Activated CD4-positive, alpha-beta T cell treated with anti-CD3 and anti-CD28 coated beads, Interleukin-2, amount 50 U/mL, for 4 hours (primary cell): ENCODE measurements at places on chromosomes 2 and 18.

DNA sequence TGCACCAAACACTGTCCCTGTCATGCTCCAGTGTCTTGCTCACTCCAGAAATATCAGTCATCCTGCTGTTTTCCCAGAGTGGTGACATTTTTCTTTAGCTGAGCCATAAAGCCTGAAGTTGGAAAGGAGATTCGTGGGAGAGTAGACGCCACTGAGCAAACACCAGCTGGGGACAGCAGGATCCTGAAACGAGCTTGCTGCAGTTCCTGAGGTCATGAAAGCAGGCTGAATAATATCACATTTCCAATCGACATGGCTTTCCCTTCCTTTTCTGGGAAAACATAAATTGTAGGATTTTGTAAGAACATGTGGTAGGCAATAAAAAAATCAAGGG lies 276.4 kb downstream of the CDCA7 start:
- DNase-seq, result no peak

GRCh38 chr2:206274434-206275311 lies at the start of gene ZDBF2:
Gene ZDBF2, plus strand, starts transcription at chr2:206274663. Its CDS starts 7,187 bp downstream, at chr2:206281850.
- peak; percentile 37 for DNase-seq

GRCh38 chr2:86661333-86661732 lies 37.7 kb upstream of the RNF103 start:
- DNase-seq, result no peak

GRCh38 chr2:36374585-36374984 lies 19.0 kb downstream of the CRIM1 start:
- DNase-seq, result no peak

- no peak for DNase-seq
Measured at GRCh38 chr2:138486363-138487198, 15.0 kb upstream of the SPOPL start.

DNA sequence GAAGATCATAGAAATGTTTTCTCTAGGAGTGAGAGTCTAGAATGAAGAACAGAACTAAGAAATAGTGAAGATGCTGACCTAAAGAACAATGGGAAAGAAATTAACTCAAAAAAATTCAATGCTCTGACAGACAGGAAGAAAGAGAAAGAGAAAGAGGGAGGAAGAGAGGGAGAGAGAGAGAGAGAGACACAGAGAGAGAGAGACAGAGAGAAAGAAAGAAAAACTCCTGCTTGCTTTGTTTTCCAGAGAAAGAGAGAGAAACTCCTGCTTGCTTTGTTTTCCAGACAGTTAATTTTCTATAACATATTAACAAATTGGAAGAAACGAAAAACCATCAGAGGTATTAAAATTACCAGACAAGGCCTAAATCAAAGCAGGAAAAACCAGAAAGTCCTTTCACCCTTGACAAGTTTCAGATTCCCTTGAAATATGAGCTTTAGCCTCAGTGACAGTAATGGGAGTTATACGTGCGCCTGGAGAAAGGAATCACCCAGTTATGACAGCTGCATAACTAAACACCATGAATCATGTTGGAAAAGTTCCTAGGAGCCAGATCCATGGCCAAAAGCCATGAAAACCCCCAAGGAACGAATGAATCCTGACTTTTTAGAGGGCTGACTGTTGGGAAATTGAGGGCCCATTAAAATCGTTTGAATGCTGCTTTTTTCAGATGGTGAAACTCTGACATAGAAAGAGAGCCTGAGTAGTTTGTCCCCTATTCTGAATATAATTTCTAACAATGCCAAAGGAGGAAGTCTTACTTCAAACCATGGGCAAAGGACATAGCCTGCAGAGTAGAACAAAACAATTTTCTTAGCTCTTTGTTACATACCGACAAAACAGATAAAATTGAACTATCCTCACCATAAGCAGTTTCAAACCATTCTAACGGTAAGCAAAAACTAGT lies 228.6 kb upstream of the CHST9 start:
- DNase-seq, result no peak

DNA sequence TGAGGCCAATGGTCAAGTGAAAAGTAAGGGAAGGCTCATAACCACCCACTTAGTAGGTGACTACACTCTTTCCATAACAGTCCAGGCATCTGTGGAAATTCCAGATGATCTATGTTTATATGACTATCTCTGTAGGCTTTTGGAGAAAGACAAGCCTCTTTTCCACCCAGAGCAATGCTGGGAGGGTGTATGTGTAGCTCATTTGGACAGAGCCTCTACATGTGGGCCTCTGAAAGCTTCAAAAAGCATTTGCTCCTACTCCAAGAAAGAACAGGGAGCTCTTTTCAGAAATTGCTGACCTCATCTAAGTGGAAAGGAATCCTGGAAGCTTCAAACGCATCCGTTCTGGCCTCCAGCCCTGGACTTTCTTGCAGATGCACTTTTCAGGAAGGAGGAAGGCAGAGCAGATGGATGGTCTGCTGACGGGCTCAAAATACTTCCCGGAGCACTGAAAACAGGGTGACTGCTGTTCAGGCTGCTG lies 308.7 kb downstream of the LRATD1 start:
- no peak for DNase-seq

GRCh38 chr2:48982887-48983435 lies 171.4 kb downstream of the FSHR start:
- DNase-seq, result no peak

DNA sequence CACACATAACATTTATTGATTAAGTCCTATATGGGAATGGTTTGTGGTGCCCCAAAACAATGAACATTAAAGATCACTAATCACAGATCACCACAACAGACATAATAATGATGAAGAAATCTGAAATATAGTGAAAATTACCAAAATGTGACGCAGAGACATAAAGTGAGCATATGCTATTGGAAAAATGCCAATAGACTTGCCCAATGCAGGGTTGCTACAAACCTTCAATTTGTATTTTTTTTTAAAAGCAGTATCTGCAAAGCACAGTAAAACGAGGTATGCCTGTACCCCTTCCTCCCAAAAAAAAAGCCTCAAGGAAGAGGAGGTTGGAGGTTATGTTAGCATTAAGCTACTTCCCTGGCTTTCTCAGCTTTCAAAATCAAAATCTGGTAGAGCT lies 131.1 kb downstream of the RBMS1 start:
- no peak for DNase-seq

- no peak for DNase-seq
Measured at GRCh38 chr2:69768235-69768634, 26.3 kb downstream of the ANXA4 start.

DNA sequence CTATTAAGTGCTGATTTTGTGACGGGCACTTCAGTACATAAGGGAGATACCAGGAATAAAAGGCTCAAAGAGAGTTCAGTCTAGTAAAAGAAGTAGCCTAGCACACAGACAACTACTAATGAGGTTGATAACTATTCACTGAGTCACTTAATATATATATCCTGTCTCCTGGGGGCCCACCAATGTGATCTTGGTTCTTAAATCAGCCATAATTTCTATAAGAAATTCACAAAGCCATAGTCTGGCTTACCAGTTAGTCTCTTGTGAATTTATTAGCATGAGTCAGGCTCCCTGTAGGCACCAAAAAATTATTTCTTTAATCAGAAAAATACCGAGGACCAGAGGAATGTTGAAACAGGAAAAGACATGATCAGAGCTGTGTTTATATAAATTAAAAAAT lies 10.4 kb downstream of the KCNE4 start:
- DNase-seq, result no peak

DNA sequence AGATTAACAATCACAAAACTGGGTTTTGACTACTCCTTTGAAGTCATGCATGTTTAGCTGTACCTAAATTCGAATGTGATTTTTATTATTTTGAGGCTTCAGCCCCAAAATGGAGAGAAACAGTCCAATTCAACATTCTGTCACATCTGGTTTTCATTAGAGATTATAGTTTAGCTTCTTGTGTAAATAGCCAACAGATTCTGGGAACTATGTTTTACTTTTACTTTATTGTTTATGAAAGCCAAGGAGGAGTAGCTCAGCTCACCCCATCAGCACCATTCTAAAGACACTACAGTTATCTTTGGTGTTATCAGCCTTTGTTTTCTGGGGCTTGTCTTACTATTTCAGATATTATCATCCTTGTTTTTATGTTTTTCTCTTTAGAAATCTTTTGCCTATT lies 465.0 kb upstream of the CWC22 start:
- no peak for DNase-seq

GRCh38 chr2:25674077-25674362 lies 643 bp upstream of the DTNB start:
- DNase-seq, result no peak

DNA sequence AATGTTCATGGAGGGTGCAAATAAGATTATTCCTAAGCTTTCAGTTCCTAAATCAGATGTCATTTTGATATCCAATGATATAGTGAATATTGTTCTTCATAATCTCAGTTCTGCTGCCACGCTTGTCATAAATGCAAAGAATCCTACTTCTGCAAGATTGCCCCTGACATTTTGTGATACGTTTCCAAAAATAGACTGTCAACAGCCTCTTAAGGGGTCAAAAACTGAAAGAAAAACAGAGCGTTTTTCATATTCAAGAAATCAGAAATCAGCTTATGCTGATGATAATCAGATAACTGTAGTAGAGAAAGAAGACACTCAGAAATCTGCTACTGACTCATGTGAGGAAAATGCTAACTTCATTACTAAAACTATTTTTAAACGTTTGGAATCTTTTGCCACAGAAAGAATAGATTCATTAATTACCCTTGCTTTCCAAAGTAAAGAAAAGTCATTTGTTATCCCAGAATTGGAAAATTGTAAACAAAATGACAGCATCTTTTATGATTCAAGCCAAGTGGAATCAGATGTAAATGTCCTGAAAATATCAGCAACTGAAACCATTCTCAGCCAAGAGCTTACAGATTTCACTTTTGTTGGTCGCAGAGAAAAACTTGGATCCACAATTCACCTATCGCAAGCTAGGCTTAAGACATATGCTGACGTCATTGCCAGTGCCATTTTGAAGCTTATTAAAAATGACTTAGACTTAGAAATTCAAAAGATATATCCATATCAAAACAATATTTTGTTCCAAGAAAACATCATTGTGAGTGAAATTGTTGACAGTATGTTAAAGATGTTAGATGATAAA lies 55.1 kb downstream of the FSIP2 start:
- no peak for DNase-seq

DNA sequence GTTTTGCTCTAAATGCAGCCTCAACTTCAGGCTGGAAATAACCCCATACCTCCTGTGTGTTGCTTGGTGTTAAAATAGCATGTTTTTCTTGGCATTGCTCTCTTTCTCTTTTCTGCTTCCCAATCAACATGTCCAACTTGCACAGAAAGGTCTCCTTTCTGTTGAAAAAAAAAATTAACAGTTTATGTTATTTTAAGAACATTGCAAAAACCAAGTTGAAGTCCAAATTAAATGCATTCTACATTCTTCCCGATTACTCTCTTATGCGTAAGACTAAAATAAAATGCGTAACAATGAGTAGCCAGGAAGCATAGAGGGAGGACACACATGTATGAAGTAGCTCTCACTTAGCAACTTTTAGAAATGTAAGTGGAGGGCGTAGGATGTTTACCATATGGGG lies 1406.1 kb upstream of the NXPH2 start:
- DNase-seq, result no peak

- DNase-seq, result no peak
Measured at GRCh38 chr18:62118328-62118727, 68.5 kb downstream of the PIGN start.

GRCh38 chr2:241859436-241860183 lies 916 bp upstream of the PDCD1 start:
- DNase-seq, result peak; percentile 72

DNA sequence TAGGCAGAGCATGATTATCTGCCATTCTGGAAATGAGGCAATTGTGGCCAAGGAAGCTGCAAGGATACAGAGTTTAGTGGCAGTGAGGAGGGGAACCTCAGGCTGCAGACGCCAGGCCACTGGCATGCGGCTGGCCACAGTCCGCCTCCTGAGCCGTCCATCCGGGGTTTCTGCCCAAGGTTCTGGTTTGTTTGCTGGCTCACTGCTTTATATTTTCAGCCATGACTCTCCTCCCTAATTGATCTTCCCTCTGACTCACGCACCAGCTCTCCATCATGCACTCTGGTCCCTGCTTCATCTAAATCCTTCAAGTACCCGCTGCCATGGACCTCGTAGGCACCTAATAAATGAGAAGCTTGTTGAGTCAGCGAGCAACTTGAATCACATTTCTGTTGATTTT lies 107.8 kb upstream of the REV1 start:
- DNase-seq, result no peak

- no peak for DNase-seq
Measured at GRCh38 chr2:109195193-109196045, 66.4 kb downstream of the SH3RF3 start.

DNA sequence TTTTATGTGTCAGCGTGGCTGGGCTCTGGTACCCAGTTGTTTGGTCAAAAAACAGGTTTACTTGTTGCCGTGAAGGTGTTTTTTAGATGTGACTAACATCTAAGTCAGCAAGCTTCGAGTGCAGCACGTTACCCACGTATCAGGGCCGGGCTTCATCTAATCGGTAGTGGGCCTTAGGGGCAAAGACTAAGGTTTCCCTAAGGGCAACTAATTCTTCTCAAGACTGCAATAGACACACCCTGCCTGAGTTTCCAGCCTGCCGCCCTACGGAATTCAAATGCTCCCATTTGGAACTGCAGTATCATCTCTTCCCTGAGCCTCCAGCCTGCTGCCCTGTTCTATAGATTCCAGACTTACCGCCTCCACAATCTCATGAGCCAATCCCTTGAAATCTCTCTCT lies 27.7 kb downstream of the FHL2 start:
- DNase-seq, result no peak

DNA sequence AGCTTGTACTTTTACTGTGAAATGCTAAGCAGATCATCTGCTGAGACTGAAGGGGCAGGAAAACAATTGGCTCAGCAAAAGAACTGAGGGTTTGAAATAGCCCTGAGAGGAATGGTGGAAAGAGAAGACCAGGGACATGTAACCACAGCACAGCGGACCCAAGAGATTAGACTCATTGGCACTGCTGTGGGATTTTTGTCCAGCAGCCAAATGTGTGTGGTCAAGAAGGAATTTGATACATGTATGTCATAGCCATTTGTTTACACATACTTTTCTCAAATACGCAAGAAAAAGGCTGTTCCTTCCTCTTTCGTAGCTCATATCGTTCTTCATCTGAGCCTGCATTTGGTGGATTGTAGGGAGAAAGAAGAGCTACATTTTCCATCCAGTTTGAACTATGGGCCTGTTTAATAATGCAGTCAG lies 73.8 kb downstream of the TRABD2A start:
- no peak for DNase-seq

GRCh38 chr2:189305291-189305943 lies 125.9 kb upstream of the COL5A2 start:
- no peak for DNase-seq

- no peak for DNase-seq
Measured at GRCh38 chr2:42622943-42623676, 54.7 kb downstream of the MTA3 start.

DNA sequence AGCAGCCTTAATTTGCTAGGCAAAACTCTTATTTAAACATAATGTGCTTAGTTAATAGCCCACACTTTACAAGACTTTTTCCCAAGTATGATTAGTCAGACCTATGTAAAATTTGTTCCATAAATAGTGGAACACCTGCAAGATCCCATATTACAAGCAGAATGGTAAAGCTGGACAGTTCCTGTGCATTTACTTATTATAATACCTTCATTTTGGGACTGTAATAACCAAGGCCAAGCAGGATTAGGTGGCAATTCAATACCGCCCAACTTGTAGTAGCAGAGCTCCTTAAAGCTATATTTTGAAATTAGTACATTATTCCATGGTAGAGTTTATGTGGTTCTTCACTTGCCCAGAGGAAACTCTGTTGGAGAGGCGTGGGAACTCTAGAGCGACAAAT lies 431.5 kb upstream of the MMADHC start:
- no peak for DNase-seq

- DNase-seq, result no peak
Measured at GRCh38 chr2:200266406-200266805, 40.1 kb upstream of the SPATS2L start.

GRCh38 chr2:25481381-25482300 lies 139.9 kb upstream of the DNMT3A start:
- no peak for DNase-seq

- DNase-seq, result no peak
Measured at GRCh38 chr2:186526281-186526680, 40.2 kb downstream of the ZC3H15 start.
